Stimulated activated CD4-positive, alpha-beta T cell treated with anti-CD3 and anti-CD28 coated beads, Interleukin-2, amount 100 ng/mL, for 4 hours (primary cell): ENCODE measurements at places on chromosomes 7 and 10.

- DNase-seq, result no peak
Observed at GRCh38 chr7:92731335-92732063, 104.9 kb downstream of the CDK6 start.

- DNase-seq, result no peak
Observed at GRCh38 chr7:3245077-3245476, 56.0 kb upstream of the SDK1 start.

DNA sequence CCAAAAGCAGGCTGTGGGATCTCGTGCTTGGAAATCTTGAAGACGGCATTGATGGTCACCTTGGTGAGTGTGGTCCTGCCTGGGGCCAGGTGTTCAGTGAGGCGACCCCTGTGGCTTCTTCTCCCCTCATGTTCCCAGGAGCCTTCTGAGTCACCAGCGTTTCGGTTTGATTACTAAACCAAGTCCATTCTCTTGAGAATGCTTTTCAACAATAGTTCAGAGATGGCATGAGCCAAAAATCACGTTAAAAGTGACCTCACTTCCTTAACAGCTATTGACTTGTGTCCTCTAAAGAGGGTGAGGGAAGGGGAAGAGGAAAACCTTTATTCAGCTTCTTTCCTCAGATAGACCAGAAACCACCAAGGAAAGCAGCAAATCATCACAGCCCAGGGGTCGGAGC is 315.2 kb downstream of the GATA3 start:
- DNase-seq, result no peak

- DNase-seq, result no peak
Observed at GRCh38 chr7:107876916-107877315, 14.1 kb upstream of the DLD start.

GRCh38 chr7:111588065-111588433 is 25.8 kb upstream of the IMMP2L start:
- no peak for DNase-seq

DNA sequence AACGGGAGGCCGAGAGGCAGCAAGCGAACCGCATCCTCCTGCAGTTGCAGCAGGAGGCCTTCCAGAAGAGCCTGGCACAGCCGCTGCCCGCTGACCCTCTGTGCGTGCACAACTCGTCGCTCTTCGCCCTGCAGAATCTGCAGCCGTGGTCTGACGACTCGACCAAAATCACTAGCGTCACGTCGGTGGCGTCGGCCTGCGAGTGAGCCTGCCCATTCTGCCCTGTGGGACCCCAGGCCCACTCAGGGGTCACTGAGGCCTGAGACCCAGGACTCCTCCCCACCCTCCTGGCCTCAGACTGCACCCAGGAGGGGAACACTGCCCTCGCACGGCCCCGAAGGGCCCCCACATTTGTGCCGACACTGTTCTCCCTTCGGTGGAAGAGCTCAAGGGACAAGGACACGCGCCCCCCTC is 5.6 kb downstream of the TLX1 start:
- DNase-seq, result no peak

- DNase-seq, result no peak
Observed at GRCh38 chr10:112826018-112826697, 123.9 kb upstream of the TCF7L2 start.

GRCh38 chr10:79608505-79609375 is 2.0 kb upstream of the SFTPA1 start:
- peak; percentile 6 for DNase-seq

GRCh38 chr10:28879246-28879645 is 201.9 kb downstream of the BAMBI start:
- DNase-seq, result no peak

GRCh38 chr10:31362023-31362641 is 43.1 kb downstream of the ZEB1 start:
- no peak for DNase-seq

- no peak for DNase-seq
Observed at GRCh38 chr10:80472234-80473095, 18.4 kb downstream of the TSPAN14 start.

DNA sequence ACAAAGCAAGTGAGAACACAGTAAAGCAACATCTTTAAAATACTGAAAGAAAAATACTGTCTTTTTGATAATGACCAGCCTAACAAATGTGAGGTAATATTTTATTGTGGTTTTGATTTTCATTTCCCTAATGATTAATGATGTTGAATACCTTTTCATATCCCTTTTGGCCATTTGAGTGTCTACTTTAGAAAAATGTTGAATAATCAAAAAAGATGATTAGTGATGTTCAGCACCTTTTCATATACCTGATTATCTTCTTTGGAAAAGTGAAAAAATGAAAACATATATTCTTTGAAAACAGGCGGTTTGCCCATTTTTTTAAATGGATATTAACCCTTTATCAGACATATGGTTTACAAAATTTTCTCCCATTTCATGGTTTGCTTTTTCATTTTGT is 32.2 kb upstream of the EPHB6 start:
- no peak for DNase-seq

DNA sequence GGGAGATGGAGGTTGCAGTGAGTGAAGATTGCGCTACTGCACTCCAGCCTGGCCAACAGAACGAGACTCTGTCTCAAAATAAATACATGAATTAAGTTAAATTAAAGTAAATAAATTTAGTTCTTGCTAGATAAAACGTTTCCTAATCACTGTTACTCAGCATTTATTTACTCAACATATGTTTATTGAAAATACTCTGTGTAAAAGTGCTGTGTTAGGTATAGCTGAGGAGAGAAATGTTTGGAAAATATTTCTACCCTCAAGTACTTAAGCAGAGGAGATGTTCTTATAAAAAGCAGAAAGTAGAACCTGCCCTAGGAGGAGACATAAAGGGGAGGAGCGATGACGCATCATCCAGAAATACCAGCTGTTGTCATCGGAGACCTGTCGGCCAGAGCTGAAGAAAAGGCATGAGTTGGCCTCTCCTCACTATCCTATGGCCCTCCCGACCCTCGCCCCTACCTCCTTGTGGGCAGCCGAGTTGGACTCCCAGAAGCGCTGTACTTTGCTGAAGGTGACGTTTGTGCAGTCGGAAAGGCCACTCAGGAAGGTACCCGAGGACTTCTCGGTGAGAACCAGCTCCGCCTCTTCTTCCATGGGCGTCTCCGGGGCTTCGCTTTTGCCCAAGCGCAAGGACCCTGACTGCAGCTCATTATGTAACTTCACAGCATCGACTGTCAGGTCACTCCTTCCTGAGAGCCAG is 1.1 kb downstream of the RRP12 start:
- peak; percentile 32 for DNase-seq

- DNase-seq, result no peak
Observed at GRCh38 chr10:9811601-9812000, 1206.1 kb upstream of the CELF2 start.

- DNase-seq, result no peak
Observed at GRCh38 chr7:64998865-64999164, 7.7 kb downstream of the ERV3-1 start.

DNA sequence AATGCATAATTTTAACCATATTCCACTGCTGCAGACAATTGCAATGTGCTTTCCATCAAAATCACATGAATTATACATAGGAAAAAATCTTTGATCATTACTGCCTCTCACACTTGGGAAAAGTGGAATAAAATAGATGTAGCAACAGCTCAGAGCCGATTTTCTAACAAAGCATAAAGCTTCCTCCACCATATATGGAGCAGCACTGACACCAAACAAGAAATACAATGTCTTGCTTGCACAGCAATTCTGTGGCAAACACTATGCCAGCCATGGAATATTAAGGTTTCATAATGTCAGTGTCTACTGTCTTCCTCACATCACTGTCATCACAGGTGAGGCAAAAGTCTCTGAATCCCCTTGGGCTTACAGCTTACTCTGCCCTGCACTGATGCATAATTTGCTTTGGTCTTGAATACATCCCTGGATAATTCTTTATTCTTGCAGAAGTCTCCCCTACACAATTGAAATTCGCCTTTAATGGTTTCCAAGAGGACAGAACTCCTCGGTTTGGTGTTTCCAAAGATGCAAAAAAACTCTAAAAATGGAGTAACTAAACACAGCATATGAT is 198.5 kb downstream of the CACNA2D1 start:
- DNase-seq, result no peak

DNA sequence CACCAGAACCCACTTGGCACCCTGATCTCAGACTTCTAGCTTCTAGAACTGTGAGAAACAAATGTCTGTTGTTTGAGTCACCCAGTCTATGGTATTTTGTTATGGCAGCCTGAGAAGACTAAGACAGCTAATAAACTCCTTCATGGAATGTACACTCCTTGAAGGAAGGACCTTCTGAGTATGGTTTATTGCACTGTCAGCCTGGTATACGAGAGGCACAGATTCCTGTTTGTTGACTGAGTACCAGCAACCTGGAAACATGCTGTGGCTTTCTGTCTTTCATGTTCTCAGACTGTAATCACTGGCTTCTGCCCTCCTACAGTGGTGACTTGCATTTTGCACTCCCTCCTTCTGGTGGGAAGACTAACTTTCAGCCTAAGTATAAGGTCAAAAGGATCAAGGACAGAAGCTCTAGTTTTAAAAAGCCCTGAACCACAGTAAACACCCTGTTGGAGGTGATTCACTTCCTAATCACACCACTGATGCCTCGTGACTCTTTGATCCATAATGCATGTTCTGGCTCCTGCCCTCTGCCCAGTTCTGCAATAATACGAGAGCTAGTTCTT is 319.0 kb upstream of the NPSR1 start:
- no peak for DNase-seq

DNA sequence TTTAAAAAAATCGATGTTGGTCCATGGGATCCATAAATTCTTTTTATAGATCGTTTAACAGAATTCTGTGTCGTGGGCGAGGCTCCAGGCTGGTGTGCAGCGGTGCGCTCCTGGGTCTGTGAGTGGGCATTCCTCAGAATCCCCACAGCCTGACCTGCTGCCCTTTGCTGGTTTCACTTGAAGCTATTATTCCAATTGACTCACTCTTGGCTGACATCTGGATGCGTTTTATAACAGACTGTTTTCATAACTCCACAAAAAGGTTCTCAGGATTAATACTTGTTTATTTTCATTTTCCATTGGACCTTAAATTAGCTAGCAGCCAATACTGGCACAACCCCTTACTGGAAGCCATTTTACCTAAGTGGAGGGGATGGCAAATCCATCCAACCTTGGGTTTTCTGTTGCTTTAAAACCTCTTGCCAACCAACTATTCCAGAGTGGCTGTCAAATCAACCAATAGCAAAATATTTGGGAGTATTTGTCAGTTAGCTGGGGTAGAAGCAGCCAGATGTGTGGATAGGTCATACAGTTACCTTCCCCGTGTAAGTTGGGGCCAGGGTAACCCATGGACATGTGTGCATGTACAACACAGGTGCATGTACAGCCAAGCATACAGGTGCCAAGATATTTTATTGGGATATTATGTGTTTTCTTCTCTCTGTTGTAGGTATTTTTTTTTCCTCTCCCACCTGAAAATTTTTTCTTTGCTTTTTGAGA is 160.7 kb upstream of the ZNF32 start:
- no peak for DNase-seq

- DNase-seq, result no peak
Observed at GRCh38 chr10:103793429-103793828, 61.9 kb downstream of the SH3PXD2A start.

DNA sequence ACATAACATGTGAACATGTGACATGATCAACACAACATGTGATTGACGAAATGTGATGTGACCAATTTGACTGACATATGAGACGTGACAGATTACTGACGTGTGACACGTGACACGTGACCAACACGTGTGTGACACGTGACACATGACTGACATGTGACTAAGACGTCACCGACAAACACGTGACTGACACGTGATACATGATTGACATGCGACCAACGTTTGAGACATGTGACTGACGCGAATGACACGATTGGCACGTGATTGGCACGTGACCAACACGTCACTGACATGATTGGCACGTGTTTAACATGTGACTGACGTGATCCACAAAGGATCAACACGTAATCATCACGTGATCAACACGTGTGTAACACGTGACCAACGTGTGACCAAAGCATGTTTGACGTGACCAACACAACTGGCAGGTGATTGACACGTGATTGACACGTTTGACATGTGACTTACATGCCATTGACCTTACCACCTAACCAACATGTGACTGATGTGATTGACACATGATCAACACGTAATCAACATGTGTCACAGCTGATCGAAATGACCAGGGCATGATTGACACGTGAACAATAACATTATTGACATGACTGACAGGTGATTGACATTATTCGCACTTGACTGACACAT is 23.7 kb downstream of the CRPPA start:
- no peak for DNase-seq

GRCh38 chr10:93481637-93482144 is 443 bp downstream of the MYOF start:
- DNase-seq, result no peak

- DNase-seq, result no peak
Observed at GRCh38 chr10:91214911-91215310, 5.6 kb upstream of the PCGF5 start.

GRCh38 chr7:55657654-55658053 is 85.4 kb upstream of the VOPP1 start:
- no peak for DNase-seq

DNA sequence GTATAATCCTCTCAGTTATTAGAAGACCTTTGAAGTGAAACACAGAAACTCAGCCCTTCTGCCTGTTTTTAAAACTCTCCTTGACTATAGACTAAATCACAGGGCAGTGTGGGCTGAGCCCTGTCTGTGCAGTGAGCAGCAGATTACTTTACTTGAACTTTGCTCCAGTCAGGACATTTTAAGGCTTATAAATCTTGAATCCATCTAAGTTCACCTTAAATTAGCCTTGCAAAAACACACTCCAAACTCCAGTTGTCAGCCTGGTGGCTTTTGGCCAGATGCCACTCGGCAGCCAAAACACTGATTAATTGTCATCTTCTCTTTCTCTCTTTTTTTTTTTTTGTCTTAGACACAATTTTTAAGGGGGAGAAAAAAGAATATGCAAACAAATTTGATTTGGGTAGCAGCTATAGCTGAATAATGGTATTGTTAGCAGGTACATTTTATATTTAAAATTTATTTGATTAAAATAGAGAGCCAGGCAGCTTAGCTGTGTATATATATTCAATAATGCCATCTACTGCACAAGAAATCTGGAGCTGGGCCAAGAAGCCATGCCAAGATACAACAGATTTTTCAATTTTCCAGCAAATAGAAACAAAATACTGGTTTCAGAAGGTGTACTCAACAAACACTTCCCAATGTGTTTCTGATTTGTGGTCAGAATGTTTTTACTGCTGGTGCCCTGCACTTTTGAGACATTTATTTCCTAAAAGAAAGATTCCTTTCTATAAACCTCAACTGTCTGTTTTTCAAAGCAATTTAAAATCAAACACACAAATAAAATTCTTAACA is 247.7 kb downstream of the TFEC start:
- no peak for DNase-seq

DNA sequence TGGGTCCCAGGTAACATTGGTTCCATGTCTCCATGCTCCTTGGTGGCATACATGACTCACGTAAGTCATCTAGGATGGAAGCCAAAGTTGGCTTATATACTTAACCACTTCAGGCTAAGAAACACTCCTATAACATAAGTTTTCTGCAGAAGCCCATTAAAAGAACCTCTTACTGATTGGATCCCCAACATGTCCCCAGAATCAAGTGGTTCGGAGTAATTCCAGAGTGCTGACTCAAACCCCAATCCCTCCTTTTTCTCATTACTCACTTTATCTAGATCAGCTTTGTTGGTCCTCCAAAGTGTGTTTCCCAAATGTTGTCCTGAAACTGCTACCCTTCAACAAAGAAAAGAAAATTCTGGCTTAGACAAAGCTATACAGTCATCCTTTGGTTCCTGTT is 10.1 kb upstream of the ATOH7 start:
- DNase-seq, result no peak
